ENCODE measurements at places on chromosomes 11 and 22. TPM values are rescaled to one million over a fixed set of nuclear protein-coding genes. Genes with fewer than 3 reads are reported as not detected.

DNA sequence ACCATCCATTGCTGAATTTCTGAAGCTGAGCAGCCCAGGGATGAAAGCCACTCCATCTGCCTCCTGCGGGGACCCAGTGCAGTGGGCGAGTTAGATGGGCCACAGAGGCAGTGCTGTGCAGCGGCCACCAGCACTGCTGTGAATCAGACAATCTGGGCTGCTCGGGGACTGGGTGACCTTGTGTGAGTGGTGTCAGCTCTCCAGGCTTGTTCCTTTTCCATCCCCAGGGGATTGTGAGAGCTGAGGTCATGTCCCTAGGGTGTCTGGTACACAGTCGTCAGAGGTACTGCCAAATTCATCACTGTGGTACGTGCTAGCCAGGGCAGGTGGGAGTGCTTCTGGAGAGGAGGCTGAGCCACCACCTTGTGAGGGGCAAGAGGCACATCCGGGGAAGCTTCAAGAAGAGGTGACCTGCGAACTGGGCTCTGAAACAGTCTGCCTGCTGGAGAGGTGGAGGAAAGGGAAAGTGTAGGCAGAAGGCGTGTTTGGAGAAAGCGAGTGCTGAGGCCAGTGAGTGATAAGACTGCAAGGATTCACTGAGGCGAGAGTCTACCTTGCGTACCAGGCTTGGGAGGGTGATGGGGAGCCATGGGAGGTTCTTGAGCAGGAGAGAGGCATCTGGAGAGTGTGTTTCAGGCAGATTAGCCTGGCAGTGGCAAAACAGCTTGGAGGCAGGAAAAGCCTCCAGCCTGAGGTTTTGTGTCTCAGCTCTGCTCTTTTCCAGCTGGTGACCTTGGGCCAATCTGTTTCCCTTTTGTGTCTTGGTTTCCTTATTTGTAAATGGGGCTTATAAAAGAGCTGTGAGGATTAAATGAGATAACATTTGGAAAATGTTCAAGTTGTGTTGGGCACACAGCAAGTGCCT, 22.7 kb downstream of the CACNA1I start:
- no peak for DNase-seq

POTEH gene
- not detected for total RNA-seq

GRCh38 chr22:38921806-38922205, 35.6 kb upstream of the APOBEC3A start:
- DNase-seq, result no peak

TMEM41B gene
- 38.0 TPM for total RNA-seq

DNA sequence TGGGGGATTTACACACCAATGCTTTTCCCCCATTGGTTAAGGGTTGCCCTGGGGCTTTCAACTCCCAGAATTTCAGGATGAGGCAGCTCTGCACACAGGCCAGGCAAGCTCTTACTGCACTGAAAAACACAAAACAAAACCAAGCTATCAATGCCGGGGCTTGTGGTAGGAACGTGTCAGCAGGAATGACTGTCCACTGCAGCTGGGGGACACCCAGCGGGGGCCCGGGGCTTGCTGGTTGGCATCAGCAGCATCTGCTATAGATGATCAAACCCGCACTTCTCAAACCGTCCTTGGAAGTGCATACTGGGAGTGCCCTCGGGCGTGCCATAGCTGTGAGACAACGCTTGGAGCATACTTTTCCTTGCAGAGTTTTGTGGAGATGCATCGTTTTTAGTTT, 7.7 kb downstream of the TP53AIP1 start:
- DNase-seq, result no peak

GRCh38 chr11:46666516-46666915, 33.9 kb downstream of the ARHGAP1 start:
- no peak for DNase-seq

ARL14EP gene
- total RNA-seq, result 13.7 TPM

Data from epithelial cell of proximal tubule (primary cell).